Activated naive CD4-positive, alpha-beta T cell (primary cell): ENCODE measurements at places on chromosomes 2 and 18.

- no peak for DNase-seq
Observed at GRCh38 chr2:158182676-158183295, 81.1 kb downstream of the UPP2 start.

GRCh38 chr2:203730076-203730729 is 23.8 kb downstream of the CD28 start:
- DNase-seq, result no peak

- DNase-seq, result no peak
Observed at GRCh38 chr2:121220995-121221394, 64.0 kb downstream of the TFCP2L1 start.

DNA sequence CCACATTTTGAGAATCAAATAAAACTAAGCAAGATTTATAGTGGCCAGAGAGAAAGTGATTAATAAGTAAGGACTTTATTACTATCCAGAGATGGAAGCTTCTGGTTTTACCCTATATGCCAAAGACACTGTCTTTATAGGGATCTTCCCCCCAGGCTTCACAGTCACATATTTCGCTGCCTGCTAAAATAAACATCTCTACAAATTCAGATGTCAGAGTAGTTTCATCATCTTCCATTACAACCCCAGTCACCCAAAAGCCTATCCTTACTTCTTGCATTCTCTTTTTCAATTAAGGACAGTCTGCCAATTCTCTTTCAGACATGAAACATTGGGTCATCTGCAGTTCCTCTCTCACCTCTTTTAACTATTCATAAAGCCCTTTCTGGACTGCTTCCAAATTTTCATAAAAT is 28.3 kb downstream of the CREB1 start:
- no peak for DNase-seq

- DNase-seq, result no peak
Observed at GRCh38 chr18:44668270-44668975, 12.3 kb upstream of the SETBP1 start.

- no peak for DNase-seq
Observed at GRCh38 chr18:59787998-59788790, 91.0 kb upstream of the CCBE1 start.
